RKO (cell line): ENCODE measurements at places on chromosomes 7 and 10.

- no peak for DNase-seq
These were observed 53.5 kb downstream of the HTR7 start for GRCh38 chr10:90804354-90804753.

- no peak for DNase-seq
These were observed 110.4 kb downstream of the NT5C2 start for GRCh38 chr10:103082683-103083082.

- no peak for DNase-seq
These were observed 88.9 kb downstream of the GTF2IRD1 start for GRCh38 chr7:74542558-74543117.

- DNase-seq = no peak
These were observed 105.7 kb downstream of the DNAJB6 start for GRCh38 chr7:157442456-157442855.

- peak; percentile 76 for DNase-seq
These were observed 13.1 kb upstream of the LIPF start for GRCh38 chr10:88651101-88651551.

DNA sequence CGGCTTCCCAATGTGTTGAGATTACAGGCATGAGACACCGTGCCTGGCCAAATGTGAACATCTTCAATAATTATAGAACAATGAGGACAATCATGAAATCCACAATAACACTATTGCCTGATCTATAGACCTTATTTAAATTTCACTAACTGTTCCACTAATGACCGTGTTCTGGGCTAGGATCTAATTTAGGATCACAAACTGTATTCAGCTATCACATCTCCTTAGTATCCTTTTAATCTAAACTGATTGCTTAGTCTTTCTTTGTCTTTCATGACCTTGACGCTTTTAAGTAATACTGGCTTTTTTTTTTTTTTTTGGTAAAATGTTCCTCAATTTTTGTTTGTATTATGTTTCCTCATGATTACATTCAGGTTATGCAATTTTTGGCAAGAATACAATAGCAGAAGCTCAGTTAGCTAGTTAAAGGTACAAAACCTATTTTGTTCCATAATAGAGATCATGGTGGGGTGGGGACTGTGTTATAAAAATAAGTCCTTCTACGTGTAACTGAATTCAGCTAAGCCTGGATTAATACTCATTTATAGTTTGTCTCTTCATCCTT lies 158.4 kb downstream of the AOAH start:
- DNase-seq = no peak

- DNase-seq = peak; percentile 40
These were observed 4.0 kb downstream of the MTG1 start for GRCh38 chr10:133397938-133398337.

- DNase-seq = peak; percentile 63
These were observed 3.1 kb upstream of the SLC18A3 start for GRCh38 chr10:49606981-49607535.

DNA sequence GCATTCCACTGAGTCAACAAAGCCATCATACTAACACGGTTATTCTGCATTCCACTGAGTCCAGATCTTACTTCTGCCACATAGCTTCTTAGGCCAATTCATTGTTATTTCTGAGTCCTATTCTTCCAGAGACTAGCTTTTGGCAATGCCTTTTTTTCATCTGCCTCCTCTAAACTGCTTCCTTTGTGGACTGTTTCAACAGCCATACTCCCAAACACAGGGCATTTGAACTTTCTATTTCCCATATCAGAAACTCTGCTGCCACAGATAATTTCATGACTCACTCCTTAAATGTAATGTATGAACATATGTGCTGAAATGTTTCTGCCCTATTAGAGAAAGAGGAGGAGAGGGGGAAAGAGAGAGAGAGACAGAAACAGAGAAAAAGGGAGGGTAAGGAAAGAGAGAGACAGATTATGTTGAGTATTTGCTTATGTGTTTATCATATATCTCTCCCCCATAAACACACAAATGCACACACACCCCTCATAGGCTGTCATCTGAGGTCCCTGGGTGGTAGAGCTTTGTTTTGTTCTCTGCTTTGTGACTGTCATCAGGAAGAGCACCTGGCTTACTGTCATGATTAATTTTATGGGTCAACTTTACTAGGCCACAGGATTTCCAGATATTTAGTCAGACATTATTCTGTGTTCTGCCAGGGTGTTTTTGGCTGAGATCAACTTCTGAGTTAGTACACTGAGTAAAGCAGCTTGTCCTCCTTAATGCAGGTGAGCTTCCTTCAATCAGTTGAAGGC lies 308.0 kb upstream of the KCND2 start:
- DNase-seq = no peak

DNA sequence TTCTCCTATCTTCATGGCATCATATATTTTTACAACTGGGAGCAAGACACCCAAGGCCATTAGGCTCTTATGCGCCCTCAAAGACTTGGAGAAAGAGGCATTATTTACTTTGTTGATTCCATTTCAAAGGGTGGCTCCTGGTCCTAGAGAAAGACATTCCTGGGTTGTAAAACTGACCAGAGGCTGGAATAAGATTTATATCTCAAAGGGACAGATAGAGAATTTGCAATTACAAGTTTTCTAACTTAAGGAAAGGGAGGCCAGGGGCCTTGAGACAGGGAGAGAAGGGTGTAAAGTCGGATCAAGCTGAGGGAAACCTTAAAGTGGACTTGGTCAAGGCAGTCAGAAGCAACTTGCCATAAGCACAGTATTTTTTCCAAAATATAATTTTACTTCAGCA lies 1086.0 kb downstream of the SORCS3 start:
- no peak for DNase-seq

- DNase-seq = no peak
These were observed 140.7 kb downstream of the GLI3 start for GRCh38 chr7:42096268-42096667.

- no peak for DNase-seq
These were observed 25.2 kb downstream of the SFTPD start for GRCh38 chr10:79923669-79924068.

- no peak for DNase-seq
These were observed 3.5 kb upstream of the RGS10 start for GRCh38 chr10:119546009-119546408.

- no peak for DNase-seq
These were observed 44.4 kb downstream of the TACC2 start for GRCh38 chr10:122033224-122033926.
